Diencephalon (tissue), 1 donor: ENCODE measurements at places on chromosomes 7 and 10. TPM values are rescaled to one million over a fixed set of nuclear protein-coding genes. Genes with fewer than 3 reads are reported as not detected.

GJD4 gene
- total RNA-seq: 0.23 TPM

COL17A1 gene
- under 0.01 TPM for total RNA-seq

WASHC2A gene
- 43.6 TPM for total RNA-seq

SLC39A12 gene
- 20.1 TPM for total RNA-seq

ENTPD7 gene
- total RNA-seq: 14.3 TPM

GRID2IP gene
- 2.1 TPM for total RNA-seq

HACD1 gene
- total RNA-seq: 32.3 TPM

RAMP3 gene
- 6.2 TPM for total RNA-seq

ADCY1 gene
- 107 TPM for total RNA-seq

PRLHR gene
- total RNA-seq: 1.2 TPM

KCNH2 gene
- total RNA-seq: 17.8 TPM

OR13A1 gene
- total RNA-seq: not detected

BMPER gene
- 12.2 TPM for total RNA-seq

ANXA8L1 gene
- total RNA-seq: not detected
